ENCODE measurements at places on chromosomes 5 and 9.

- DNase-seq, result no peak
Measured at GRCh38 chr9:115240676-115241075, 122.7 kb upstream of the TNC start.

- no peak for DNase-seq
Measured at GRCh38 chr5:157324237-157324636, 58.3 kb downstream of the CYFIP2 start.

GRCh38 chr5:121108725-121109124 lies 644.6 kb downstream of the PRR16 start:
- no peak for DNase-seq

- DNase-seq, result no peak
Measured at GRCh38 chr5:133222979-133223378, 171.2 kb downstream of the HSPA4 start.

GRCh38 chr9:7058473-7058872 lies 300.7 kb downstream of the KDM4C start:
- no peak for DNase-seq
